ENCODE measurements at places on chromosomes 3 and 15.

DNA sequence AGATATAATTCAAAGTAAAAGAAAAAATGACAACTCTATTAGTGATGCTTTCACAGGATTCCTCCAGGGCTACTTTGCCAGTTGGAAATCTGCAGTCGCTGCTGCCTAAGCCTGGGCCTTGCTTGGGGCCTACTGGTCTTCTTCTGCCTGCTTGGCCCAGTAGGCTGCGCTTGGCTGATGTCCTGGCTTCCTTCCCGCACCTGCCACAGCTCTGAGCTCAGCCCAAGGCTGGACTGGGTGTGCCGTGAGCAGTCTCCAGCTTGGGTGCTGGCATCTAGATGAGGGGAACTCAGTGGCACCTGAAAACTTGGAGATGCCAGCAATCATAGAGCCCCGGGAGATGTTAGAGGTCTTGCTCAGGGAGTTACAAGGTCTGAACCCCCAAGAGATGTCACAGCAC, 108.3 kb downstream of the BCHE start:
- DNase-seq, result no peak

DNA sequence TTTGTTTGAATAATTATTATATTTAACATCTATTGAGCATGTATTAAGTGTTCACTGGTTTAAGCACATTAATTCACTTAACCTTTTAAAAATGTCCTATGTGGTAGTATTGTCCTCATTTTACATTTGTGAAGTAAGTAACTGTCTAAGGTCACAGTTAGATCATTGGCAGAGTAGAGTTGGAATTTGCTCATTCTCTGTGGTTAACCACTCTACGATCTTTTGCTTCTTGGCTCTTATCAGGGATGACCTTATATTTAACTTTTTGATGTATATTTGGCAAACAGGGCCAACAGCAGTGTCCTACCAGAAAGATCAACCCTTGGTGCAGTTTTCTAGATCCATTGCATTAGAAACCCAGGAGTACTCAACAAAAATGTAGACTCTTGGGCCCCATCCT, 34.0 kb downstream of the PXK start:
- no peak for DNase-seq

- DNase-seq, result no peak
These were observed 826.8 kb upstream of the NR2F2 start for GRCh38 chr15:95503640-95504225.

DNA sequence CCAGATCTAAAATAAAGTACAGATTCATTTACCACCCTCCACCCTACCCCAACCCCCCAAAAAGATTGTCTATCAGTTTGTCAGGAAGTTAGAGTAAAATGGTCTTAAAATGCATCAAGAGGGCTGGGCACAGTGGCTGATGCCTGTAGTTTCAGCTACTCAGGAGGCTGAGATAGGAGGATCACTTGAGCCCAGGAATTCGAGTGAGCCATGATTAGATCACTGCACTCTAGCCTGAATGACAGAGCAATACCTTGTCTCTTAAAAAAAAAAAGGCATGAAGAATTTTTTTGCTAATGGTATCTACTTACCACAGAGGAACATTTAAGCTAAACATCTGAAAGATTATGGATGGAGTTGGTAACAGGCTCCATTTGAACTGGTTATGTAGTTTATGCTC, 71.0 kb downstream of the RBM6 start:
- no peak for DNase-seq

- DNase-seq, result no peak
These were observed 4.8 kb upstream of the MECOM start for GRCh38 chr3:169668072-169668956.

- no peak for DNase-seq
These were observed 47.1 kb downstream of the ERC2 start for GRCh38 chr3:56421205-56421604.

DNA sequence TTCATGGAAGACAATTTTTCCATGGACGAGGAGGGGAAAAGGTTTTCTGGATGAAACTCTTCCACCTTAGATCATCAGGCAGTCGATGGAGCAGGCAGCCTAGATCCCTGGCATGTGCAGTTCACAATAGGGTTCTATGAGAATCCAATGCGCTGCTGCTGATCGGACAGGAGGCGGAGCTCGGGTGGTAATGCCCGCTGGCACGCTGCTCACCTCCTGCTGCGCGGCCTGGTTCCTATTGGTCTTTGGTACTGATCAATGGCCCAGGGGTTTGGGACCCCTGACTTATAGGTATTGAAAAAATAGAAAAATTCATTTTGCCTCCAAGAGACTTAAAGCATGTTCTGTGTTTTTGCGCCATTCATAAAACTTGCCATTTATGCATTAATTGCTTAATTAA, 793.9 kb upstream of the NR2F2 start:
- DNase-seq, result no peak

GRCh38 chr3:28019740-28020139, 221.7 kb upstream of the CMC1 start:
- DNase-seq, result no peak

DNA sequence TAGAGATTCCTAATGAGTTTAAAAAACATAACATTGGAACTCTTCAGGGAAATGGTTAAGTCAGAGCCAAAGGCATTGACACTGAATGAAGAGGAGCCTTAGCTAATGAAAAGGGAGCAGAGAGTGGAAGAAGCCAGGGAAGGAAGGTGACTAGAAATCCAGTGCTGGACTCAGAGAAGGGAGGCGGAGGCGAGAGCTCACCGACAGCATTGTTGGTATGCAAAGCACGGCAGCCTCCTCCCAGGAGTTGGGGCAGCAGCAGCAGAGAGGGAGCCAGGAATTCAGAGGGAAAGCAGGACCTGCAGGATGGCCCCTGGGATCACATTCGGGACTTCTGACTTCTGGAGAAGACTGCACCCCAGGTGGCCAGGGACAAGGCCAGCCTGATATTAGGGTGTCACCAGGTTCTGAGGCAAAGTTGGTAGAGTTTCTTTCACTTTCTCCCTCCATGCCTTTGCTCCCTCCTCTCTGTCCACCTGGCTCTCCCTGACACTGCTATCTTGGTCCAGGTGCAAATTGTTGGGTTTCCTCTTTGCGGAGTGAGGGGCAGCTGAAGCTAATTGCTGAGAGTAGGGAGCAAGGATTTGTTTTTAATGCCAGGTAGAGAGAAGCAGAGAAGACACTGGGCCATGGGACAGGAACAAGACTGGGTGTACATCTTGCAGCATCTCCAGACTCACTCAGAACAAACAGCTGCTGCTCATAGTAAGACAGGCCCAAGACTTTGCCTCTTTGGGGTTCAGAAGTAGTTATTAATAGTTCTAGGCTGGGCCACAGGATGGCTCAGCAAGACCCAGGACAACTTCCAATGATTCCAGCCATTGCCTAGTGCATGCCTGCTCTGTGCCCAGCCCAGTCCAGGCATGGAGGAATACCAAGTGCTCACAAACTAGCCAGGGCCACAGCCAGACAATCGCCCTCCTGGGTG, 157.9 kb downstream of the TLE3 start:
- DNase-seq, result no peak

Measured in AML-193 (cell line).